ENCODE measurements at places on chromosomes 16 and 17.
A peak's percentile ranks its signal among the peaks of the same experiment; 100 is the strongest.

GRCh38 chr16:88023366-88023765, 72.1 kb downstream of the BANP start:
- no peak for DNase-seq

DNA sequence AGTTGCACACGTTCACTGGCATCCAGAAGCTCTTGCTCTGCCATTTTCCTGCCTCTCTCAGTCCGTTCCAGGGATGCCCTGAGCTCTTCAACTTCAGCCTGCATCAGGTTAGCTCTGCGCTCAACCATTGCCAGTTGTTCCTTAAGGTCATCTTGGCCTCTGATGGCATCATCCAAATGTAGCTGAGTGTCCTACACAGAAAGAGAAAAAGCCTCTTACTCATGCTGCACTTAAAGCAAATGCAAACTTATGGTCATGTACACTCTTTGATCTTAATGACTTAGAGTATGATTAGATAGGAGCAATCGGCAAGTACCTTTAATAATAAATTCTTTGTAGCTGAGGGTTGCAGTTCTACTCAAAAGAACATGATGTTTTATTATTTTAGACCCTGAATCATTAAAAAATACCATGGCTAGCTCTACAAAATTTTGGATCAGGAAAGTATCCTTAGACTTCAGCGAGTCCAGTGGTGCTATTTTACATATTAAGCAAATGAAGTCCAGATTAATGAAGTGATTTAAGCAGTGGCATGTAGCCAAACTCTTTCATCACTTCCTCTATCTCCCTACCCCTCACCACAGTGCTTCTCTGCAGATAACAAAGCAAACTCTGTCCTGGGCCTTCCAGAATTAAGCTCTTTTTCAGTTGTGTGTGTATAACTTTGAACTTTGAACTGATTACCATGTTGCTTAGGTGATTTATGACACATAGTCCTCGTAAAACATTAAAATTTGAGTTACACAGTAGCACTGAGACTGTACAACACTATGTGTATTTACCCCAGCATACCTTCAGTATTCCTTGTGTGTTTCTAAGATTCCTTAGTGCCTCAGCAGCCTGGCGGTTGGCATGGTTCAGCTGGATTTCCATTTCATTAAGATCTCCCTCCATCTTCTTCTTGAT, 22.1 kb downstream of the MYH4 start:
- no peak for DNase-seq

DNA sequence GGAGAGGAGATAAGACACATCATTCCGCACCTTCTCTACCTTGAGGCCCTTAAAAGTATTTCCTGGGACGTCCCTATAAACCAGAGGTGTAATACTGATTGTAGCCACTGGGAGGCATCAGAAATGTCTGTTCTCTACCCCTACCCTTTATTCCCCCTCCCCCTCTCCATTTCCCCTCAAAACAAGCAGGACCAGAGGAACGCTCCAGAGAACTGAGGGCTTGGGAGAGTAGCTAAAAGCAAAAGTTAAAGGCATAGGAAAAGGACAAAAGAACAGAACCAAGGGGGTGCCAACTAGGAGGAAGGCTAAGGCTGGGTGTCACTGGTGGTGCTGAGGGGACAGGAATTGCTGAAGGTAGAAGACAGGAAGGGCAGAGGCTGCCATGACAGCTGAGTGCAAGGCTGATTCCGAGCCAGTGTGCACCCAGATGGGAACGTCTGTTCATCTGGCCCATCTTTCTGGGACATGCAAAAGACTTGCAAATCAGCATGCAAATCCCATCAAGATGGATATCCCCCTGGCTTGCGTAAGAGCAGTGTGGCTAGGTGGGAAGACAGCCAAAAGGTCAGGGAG, 6.7 kb downstream of the CAMTA2 start:
- DNase-seq = peak; percentile 54

DNA sequence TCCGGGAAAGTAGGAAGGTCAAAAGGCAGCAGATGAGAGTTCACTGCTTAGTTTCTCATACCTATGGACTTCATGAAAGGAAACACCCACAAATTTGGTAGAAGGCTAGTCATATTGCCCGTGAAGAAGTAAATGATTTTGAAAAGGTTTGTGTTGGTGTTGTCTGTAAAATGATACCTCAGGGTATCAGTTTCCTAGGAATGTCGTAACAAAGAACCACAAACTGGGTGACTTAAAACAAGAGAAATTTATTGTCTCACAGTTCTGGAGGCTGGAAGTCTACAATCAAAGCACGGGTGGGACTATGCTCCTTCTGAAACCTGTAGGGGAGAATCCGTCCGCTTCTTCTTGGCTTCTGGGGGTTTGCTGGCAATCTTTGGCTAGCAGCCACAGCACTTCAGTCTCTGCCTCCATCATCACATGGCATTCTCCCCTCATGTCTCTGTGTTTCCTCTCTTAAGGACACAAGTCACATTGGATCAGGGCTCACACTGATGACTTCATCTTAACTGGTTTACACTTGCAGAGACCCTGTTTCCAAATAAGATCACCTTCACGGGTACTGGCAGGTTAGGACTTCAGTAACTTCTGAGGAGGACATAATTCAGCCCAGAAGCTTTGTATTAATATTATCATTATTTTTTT, 2.0 kb upstream of the NAE1 start:
- no peak for DNase-seq

GRCh38 chr16:50500171-50500874, 47.9 kb upstream of the NKD1 start:
- no peak for DNase-seq

- no peak for DNase-seq
Observed at GRCh38 chr17:73455050-73455687, 143.4 kb upstream of the CDC42EP4 start.

- no peak for DNase-seq
Observed at GRCh38 chr16:10688291-10688690, 6.4 kb downstream of the TEKT5 start.

GRCh38 chr17:57975044-57975443, 13.0 kb downstream of the VEZF1 start:
- no peak for DNase-seq

GRCh38 chr17:31548709-31549108, 157.2 kb downstream of the RAB11FIP4 start:
- DNase-seq = no peak

DNA sequence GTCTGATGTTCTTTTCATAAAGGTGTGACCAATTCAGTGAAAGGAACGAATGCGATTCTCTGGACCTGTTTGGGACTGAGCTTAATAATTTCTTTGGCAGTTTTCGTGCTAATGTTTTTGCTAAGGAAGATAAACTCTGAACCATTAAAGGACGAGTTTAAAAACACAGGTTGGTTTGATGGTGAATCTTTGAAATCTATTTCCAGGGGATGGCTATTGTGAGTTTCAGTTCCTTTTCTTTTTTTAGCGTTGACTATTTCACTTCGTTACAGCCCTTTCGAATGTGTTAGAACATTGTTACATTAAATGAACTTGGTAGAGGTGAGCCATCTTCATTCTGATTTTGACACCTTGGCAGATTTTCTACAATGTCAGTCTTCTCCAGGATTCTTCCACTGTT, 1.2 kb downstream of the TNFRSF17 start:
- no peak for DNase-seq

DNA sequence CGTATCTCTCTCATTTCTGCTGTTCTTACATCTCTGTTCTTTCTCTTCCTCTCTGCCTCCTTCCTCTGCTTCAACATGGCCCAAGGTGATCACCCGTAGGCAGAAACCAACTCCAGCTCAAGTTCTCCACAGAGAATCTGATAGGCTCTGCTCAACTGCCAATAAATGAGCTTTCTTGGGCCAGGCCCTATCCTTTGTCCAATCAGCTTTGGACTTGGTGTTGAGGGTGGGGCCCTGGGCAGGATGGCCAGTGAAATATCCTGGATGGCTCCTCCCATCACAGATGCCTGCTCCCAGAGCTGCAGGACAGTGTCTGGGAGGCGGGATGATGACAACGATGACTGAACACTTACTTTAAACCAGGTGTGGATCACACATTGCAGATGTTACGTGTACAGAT, 17.4 kb upstream of the BRD7 start:
- DNase-seq = no peak

DNA sequence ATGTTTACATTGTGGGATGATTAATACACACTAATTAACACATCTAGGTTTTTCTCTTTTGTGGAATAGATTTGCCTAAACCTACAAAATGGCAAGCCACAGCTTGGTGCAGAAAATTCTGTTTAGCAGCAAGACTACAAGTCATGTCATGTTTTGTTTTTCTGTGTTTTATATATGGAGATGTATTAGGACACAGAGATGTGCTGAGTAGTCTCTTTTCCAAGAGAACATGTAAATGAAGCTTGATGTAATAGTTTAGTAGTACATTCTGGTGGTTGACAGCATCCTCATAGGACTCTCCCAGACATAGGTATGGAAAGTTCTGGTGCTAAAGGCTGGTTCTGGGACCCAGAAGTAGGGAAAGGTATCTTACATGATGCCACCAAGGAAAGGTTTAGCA, 1345.4 kb downstream of the CDH11 start:
- no peak for DNase-seq

GRCh38 chr16:78591682-78592103, 492.2 kb downstream of the WWOX start:
- DNase-seq = no peak

GRCh38 chr17:76816590-76817135, 51.5 kb upstream of the MGAT5B start:
- peak; percentile 45 for DNase-seq

DNA sequence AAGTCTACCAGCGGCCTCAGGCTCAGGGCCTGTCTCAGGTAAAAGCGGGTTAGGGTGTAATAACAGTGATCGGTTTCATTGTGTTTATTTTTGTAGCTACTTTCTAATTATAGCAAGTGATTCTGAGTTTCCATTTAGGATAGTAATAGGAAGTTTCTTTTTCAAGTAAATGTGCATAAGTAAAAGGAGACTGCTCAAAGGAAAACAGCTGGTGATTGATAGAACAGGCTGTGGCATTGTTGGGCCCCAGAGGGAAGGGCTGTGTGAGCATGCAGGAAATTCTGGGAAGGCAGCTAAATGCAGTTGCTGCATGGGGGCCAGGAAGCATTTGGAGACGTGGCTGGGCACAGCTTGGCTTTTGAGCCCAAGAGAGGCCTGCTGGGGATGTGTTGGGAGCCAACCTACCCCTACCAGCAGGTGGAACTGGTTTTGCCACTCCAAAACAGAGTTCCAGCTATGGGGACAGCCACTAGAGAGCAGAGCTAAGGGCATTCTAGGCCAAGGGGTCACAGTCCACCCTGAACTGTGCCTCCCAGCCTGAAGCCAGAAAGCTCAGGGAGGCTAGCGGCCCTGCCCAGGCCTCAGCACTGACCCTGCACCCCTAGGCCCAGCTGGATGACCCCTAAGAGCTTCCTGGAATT, 12.6 kb downstream of the SNX20 start:
- no peak for DNase-seq

GRCh38 chr16:76926595-76926994, 264.4 kb upstream of the MON1B start:
- no peak for DNase-seq

- DNase-seq = no peak
Observed at GRCh38 chr17:71505200-71505599, 615.6 kb upstream of the SOX9 start.

GRCh38 chr16:48681520-48681919, 71.5 kb upstream of the N4BP1 start:
- no peak for DNase-seq

DNA sequence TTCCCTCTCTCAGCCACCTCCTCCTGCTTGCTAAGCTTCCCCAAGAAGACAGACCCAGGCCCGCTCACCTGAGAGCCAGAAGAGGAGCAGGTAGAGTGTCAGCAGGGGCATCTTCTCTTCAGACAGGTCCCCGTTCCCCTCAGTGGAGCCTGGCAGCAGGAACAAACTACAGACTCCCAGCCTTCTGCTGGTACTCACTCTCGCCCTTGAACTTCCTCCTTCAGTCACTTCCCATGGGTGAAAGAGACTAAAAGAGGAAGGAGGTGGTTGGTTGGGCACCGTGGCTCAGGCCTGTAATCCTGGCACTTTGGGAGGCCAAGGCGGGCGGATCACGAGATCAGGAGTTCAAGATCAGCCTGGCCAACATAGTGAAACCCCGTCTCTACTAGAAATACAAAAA, at the start of gene CD300LF:
TSS of gene CD300LF (minus strand) at position 168 of the 400 bp plus-strand sequence. CDS start at position 111, 57 bp downstream.
- no peak for DNase-seq

DNA sequence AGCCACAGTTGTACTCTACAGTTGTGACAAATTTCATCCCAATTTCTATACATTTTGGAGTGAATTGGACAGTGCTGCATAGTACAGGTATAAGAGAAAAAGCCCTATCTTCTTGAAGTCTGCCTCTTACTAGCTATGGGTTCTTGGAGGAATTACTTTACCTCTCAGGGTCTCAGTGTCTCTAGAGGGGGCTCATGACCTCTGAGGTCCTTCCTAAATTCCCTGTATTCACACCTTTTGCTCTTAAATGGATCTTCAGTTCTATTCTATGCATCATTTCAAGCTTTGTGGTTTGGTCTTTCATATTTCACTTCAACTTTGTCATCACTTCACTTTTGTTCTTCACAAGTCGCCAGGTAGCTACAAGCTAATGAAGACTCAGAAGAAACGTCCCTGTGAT, 71.2 kb upstream of the ERCC4 start:
- DNase-seq = no peak

DNA sequence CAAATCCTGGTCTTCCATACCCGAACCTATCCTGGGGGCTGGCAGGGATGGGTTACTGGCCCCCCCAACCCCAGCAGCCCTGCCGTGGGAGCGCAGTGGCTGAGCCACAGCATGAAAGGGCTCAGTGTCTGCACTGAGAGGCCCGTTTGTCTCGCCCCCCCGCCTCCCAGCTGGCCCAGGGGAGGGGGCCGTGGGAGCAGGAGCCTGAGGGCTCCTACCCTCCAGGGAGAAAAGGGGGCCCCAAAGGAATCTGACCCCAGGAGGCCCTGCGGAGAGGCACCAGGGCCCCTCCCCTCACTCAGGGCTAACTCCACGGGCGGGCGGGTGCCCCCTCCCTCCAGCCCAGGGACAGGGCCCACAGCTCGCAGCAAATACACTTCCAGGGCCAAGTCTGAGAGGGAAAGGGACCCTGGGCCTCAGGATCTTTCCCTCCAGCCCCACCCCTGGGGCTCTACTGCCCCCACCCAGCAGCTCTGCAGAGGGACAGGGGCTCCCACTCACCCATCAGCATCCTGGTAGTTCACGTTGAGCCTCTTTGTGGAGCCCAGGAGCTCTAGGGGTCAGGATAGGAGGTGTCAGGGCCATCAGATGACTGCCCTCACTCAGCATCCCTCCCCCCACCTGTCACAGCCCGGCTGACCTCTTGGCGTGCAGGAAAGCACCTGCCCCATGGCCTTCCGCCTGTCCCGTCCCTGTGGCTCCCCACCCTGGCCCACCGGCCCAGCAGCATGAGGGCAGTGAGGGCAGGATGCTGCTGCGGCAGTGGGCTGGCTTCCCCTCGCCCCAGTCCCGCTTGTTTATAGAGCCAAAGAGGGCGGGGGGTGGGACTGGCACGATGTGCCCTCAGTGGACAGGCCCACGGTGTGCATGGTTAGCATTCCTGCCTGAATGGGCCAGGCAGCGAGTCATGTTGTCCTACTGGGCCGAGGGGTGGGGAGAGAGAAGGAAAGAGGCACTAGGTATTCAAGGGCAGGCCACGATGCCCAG, 7.3 kb downstream of the CASKIN2 start:
- no peak for DNase-seq

- no peak for DNase-seq
Observed at GRCh38 chr16:85963753-85964285, 64.9 kb downstream of the IRF8 start.

All from central memory CD4-positive, alpha-beta T cell (primary cell).